Activated CD4-positive, alpha-beta T cell treated with anti-CD3 and anti-CD28 coated beads, Interleukin-2, amount 50 U/mL, for 24 hours (primary cell): ENCODE measurements at places on chromosomes 12 and 14.

- no peak for DNase-seq
Observed at GRCh38 chr14:53044486-53044885, 93.6 kb upstream of the FERMT2 start.

- no peak for DNase-seq
Observed at GRCh38 chr12:128052331-128052730, 214.6 kb upstream of the TMEM132C start.

GRCh38 chr14:81565441-81566290 is 32.0 kb upstream of the SEL1L start:
- no peak for DNase-seq

- no peak for DNase-seq
Observed at GRCh38 chr14:39426605-39427004, 5.6 kb downstream of the FBXO33 start.
